Hippocampal formation (tissue), 2 donors: ENCODE measurements at places on chromosomes 6 and 20.

DNA sequence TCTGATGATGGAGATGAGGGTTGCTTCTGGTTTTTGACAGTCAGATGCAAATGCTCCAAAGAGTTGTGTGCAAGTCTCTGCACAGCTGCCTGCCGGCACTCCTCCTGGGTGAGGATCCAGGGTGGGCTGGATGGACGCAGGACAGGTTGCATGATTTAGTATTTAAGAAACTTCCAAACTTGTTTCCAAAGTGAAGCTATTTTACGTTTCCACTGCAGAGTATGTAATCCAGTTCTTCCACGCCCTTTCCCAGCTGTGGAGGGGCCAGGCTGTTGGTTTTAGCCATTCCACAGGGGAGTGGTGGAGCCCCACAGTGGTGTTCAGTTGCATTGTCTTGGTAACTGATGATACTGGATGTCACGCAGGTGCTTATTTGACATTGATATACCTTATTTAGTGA lies 157.3 kb downstream of the THBS2 start:
- DNase-seq: no peak

GRCh38 chr6:147707524-147707923 lies 199.0 kb downstream of the SAMD5 start:
- no peak for DNase-seq

- no peak for DNase-seq
These were observed 124.7 kb upstream of the GPR6 start for GRCh38 chr6:109853426-109853825.

- DNase-seq: no peak
These were observed 144.1 kb upstream of the AKAP12 start for GRCh38 chr6:151095538-151096254.

DNA sequence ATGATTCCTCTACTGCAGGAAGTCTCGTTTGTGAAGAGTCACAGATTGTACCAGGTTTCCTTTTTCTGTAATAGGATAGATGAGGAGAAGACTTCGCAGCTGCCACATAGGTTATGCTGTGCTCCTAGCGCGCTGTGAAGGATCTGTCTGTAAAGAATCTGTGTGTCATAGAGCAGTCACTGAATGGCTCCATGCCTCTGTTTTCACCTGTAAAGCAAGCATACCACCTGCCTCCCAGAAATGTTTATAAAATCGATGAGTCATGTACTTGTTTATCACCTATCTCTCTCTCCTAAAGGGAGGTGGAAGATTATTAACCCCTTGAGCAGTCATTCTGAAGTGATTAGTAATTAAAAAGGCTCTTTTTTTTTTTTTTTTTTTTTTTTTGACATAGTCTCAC lies 86.6 kb downstream of the TFAP2B start:
- no peak for DNase-seq

DNA sequence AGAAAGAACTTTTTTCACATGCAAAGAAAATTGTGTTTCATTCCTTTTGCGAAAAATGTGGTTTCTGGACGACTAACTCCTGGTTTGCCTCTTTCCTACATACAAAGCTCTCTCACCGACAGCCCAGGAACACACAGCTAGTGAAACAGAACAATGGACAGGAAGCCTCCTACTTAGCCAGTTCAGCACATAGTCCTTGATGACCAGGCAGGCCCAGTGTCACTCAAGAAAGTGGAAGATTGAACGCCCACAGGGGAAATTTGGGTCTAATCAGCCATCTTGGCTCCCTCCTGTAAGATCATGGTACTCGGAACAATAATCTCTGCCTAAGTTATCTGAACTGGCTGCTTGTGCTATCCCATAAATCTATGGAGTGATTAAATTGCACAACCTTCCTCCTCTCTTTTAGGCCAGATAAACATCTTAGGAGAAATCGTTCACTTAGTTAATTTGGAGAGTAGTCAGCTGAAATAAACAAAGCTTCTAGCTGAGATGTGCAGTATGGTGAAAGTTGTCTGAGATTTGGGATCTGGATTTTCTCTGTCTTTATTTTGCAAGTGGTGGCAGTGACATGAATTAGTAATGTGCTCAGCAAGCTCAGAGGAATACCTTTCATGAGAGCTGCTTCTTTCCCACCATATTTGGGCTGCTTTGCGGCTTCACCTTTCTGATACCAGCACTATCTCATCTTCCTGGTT lies 147.0 kb downstream of the MTFR2 start:
- no peak for DNase-seq

DNA sequence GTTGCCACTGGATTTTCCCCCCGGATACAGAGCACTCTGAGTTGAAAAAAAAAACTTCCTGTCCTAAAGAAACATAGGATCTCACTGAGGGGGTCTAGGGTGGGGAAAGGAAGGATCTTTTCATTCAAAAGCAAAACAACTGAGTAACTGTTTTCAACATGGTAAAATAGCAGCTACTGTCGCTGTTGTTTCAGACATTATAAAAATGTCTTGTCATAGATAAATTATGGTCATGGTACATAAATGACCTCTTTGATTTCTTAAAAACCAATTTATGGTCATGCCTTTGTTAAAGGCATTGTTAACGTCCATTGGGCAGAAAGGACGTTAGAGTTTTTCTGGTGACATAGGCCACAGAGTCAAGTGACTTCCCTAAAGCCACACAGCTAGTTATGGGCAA lies 180.4 kb upstream of the DTNBP1 start:
- no peak for DNase-seq

- no peak for DNase-seq
These were observed 5.6 kb downstream of the RAB23 start for GRCh38 chr6:57216235-57217101.

- DNase-seq: no peak
These were observed 135.5 kb downstream of the PKHD1 start for GRCh38 chr6:51951924-51952323.

DNA sequence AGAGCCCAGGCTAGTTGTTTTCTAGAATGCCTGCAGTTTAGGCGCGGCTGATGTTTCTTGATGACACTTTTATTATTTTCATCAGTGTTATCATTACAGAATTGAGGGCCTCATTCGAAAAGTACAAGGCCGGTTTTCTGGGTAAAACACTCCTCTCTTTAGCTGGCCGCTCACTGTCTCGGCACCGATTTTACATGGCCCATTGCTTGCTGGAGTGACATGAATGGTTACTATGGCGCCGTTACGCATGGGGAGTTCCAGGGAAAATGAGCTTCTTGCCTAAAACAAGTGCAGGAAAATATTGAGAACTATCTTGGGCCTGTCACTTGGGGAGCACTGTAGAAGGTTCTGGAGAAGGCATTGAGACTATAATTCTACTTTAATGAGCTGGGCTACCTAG lies 317.8 kb downstream of the CDH4 start:
- DNase-seq: no peak

GRCh38 chr6:16179970-16180431 lies 51.1 kb downstream of the MYLIP start:
- DNase-seq: no peak

DNA sequence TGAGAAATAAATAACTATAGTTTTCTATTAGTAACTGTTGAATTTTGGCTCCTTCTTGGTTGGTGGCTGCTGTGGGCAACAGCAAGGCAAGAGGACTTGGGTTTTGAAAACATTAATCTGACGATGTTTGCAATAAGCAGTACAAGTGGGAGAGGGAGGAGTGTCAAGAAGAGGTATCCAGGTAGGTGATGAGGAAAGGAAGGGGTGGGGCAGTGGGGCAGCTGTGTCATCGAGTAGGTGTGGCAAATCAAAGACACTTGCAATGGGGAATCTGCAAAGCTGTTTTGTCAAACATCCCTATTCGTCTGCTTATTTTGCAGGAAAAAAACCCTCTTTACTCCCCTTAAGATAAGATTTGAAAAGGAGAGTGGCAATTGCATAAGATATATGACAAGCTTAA lies 171.9 kb upstream of the MAP3K7 start:
- DNase-seq: no peak

- DNase-seq: no peak
These were observed 64.8 kb downstream of the GRIK2 start for GRCh38 chr6:101458336-101458735.

DNA sequence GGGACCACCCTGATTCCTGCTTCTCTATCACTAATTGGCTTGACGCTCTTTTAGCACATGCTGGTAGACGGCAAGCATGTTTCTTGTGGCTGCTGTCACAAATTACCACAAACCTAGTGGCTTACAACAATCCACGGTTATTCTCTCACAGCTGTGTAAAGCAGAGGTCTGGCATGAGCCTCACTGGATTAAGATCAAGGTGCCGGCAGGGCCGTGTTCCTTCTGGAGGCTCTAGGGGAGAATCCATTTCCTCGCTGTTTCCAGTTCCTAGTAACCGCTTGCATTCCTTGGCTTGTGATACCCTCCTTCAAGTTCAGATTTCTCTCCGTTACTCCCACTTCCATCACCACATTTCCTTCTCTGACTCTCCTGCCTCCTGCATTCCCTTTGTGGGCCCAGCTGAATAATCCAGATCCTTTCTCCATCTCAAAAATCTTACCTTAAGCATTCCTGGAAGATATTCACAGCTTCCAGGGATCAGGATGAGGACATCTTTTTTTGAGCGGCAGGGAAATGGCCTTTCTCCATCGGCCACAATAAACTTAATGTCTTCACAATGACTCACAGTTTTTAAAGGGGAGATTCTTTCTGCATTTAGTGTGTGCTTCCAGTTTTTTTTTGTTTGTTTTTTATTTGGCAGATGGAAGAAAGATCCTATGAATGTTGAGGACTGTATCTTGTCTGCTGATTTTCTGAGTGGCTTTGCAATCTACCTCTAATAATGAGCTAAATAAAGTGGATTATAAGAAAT lies 39.9 kb downstream of the BMP6 start:
- DNase-seq: no peak

GRCh38 chr6:44960898-44961297 lies 367.2 kb upstream of the RUNX2 start:
- no peak for DNase-seq

DNA sequence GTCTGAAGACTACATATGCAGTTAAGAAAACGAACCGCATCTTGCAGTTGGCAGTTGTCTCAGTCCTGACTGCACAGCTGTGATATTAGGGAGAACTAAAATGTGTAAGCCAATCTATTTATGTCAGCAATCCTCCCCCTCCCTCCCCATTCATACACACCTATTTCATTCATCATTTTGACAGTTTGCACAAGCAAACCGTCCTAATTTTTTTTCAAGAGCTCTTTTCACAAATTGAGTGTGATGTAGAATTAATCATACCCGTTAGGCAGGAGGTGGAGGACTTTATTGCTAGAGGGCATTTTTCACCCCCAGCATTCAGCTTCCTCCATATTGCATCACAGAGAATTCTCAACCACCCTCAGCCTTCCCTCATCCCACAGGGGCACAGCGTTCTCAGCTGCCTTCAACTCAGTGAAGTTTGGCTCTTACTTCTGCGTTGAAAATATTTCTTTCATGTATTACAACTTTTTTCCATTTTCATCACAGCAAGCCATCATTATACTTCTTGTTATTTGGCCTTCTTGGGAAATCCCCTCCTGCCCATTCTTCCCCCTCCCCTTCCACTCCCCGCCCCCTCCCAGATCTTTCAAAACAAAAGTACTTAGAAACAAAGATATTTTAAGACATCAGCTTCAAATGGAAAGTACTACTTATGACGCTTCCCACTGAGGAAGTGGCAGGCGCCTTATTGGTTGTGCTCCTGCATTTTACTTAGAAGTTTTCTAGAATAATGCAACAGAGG lies 37.5 kb downstream of the NOX3 start:
- no peak for DNase-seq

DNA sequence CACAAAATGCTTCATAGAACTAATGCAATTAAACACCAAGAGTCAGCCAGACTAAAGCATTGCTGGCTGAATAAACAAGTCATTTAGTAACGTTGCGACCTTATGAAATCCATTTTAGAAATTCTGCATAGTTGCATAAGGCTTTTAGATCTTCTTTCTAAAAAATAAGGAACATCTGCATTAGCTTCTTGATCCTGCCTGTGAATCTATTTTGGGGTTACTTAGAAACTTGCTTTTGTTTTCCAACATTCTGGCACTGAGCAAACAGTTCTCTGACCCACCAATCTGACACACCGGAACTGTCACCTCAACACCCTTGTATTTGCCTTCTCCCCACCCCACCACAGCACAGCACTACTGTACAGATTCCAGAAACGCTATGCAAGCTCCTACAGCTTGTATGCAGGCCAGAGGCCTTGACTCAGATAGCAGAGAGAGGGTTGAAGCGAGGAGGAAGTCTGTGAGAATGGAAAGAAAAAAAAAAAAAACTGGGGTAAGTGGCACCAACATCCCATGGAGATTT lies 55.0 kb downstream of the KIF13A start:
- no peak for DNase-seq

DNA sequence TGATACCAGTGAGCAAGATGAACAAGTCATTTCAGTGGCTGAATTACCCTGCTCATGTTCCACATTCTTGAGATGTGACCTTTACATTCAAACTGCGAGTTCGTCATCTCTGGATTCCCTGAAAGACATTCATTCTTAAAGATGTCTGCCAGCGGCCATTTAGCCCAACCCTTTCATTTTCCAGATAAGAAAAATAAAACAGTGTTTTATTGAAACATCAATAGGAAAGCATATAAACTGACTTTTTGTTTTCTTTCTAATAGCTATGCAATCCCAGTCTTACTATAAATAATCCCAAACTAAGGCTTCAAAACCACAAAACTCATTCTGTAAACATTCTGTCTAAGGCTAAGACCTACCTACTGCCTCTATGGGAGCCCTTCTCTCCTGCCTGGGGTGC lies 134.0 kb downstream of the SAMD5 start:
- no peak for DNase-seq

- no peak for DNase-seq
These were observed 58.9 kb downstream of the TRERF1 start for GRCh38 chr6:42392833-42393232.

- no peak for DNase-seq
These were observed 134.2 kb downstream of the TRIM27 start for GRCh38 chr6:28789553-28790083.

- DNase-seq: no peak
These were observed 93.2 kb downstream of the DLGAP4 start for GRCh38 chr20:36399147-36399968.

- no peak for DNase-seq
These were observed 258.9 kb downstream of the CD109 start for GRCh38 chr6:73954881-73955280.

DNA sequence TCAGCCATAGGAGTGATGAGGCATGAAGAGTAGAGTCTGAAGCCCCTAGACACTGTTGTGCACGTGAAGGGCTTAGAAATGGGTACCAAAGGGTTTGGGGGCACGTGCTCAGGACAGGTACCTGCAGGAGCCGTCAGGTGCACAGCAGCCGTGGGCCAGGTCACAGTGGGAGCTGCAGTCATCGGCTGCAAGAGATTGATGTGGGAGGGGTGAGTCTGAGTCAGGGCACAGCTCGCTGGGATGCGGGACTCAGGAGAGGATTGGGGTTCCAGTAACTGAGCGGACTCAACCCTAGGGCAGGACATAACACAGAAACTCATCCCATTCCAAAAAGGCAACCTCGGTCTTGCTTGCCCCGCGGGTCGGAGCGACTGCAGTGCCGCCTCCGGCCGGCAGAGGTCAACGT lies 1.1 kb downstream of the DLK2 start:
- DNase-seq: peak; percentile 46
